ENCODE measurements at places on chromosomes 2 and 18.

- DNase-seq: no peak
These were observed 73.8 kb upstream of the ITM2C start for GRCh38 chr2:230790981-230791380.

DNA sequence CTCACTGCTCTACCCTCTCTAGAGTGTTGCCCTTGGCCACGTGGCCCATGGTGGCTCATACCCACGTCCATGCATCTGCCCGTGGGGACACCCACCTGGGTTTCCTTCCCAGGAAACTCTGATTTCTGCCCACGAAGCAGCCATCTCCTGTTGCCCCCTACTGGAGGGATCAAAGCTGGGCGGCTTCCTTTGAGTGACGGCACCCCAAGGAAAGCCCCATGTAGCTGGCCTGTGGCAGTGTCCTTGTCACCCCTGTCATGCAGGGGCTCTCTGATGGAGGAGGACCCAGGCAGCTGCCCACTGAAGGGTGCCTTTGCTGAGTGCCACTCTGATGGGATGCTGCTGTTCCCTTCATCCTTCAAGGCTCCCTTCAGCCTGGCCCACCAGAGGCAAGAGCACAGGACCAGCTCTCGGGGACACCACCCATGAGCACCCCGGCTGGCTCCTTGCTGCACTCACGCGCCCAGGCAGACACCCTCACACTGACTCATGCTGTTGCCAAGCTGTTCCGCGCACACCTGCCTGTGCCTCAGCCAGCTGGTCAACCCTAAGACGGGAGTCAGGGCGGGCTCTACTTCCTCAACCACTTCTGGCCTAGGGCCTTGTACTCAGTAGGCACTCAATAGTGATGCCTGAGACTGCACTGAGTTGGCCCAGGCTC, 101.1 kb downstream of the CTIF start:
- no peak for DNase-seq

GRCh38 chr2:69279931-69280681, 106.9 kb downstream of the GFPT1 start:
- DNase-seq: no peak

DNA sequence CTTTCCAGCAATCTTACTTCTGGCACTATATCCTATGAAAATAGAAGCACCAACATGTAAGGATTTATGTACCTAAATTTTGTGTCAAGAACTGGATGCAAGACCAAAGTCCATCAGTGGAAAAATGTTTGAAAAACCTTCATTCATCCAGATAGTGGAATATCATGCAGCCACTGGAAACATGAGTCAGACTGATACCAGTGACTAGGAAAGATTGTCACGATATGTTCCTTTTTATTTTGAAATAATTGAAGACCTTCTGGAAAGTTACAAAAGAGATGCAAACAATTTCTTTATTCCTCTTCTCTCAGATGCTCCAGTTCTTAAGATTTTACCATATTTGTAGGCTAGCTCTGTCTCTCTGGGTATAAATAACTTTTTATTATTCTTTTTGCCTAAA, 40.5 kb upstream of the IL1R2 start:
- no peak for DNase-seq

GRCh38 chr2:221097568-221097915, 474.6 kb downstream of the EPHA4 start:
- peak; percentile 57 for DNase-seq

GRCh38 chr18:12497296-12497695, 89.6 kb downstream of the PRELID3A start:
- DNase-seq: no peak

DNA sequence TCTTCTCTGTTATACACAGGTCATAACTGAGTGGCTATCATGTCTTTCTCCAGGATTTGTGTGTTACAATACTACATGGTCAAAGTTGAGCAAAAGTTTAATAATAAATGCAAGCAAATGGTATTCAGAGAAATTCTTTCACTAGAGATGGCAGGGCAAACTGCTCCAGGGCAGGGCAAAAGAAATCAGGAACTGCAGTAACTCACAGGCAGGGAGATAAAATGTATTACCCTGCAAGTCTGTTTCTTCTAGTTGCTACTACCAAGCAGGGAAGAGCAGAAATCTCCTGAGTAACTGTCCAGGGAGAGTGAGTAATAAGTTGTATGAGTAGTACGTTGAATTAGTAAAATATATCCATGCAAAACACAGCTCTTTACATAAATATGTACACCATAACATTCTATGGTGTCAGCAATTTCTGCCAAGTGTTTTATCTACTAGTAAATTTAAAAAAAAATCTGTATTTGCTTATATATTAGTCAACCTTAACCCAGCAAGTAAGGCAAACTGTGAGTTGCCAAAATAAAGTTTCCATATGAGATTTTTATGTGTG, 404.1 kb downstream of the ZEB2 start:
- peak; percentile 49 for DNase-seq

DNA sequence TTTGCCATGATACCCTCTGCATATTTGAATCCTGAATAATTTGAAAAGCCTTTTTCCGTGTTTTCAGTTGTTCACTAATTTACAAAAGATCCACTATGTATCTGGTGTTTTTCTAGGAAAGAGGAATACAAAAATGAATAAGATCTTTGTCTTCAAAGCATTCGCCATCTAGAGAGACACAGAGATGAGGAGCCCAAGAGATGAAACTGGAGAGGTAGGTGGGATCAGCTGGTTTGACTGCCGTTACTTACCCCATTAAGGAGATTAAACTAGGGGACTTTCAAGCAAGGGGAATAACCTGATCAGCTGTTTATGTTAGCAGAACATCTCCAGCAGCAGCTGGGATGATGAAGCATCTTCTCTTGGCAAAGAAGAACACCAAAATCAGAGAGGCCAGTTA, 150.2 kb upstream of the SATB2 start:
- no peak for DNase-seq

- no peak for DNase-seq
These were observed 86.2 kb downstream of the SMIM21 start for GRCh38 chr18:75341267-75341666.

DNA sequence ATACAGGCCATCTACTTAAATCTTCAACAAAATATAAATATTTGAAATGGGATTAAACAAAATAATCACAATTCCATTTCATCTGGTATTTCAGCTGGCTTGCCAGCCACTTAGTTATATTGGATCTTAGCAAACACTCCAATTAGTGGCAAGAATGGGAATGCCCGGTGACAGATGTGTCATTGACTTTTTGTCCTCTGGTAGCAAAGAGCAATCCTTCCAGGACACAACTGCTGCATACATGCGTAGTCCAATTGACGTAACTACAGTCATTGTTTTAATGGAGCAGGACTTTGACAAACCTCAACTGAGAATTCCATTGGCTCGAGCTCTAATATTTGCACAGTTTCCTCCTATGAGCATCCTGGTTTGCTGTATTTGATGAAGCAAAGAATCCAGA, 69.9 kb downstream of the RNF152 start:
- DNase-seq: no peak

GRCh38 chr2:159155320-159155719, 131.2 kb downstream of the WDSUB1 start:
- DNase-seq: no peak

DNA sequence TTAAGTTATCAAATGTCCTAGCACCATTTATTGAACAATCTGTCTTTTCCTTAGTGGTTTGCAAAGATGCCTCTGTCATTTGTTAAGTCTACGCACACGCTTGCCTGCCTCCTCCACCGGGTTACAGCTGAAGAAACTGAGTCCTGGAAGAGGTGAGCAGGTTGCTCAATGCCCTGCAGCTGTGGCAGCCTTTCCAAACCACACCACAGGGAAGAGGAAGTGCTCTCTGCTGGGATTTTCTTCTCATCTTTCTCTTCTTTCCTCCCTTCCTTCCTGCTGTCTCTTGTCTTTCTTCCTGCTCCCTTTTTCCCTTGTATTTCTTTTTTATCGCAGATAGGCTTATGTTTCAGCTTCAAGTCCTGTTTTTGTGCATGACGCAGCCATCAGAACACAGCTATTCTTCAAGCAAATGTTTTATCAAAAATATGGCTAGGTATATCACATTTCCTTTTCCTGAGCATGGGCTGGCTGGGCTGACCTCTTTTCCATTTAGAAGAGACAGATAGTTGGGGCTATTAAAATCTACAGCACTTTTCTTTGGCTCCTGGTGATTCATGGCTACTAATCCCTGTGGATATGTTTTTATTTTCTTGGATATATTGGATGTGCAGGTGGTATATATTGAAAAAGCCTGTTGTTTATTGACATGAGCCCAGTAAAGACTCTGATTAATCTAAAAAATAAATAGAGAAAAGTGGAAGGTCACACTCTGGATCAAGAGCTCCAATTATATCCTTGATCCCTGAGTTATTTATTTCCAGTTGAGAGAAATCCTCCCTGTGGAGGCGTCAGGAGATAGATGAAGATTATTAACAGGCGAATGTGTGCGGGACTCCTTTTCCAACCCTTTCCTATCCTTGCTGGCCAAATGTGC, 214.6 kb downstream of the TSN start:
- no peak for DNase-seq

GRCh38 chr18:12857215-12857905, 26.7 kb downstream of the PTPN2 start:
- no peak for DNase-seq

GRCh38 chr2:227186751-227187150, 22.3 kb downstream of the COL4A3 start:
- DNase-seq: no peak

GRCh38 chr2:111024496-111024895, 96.2 kb upstream of the BCL2L11 start:
- no peak for DNase-seq

- DNase-seq: peak; percentile 22
These were observed 5.5 kb upstream of the ID2 start for GRCh38 chr2:8676191-8676920.

DNA sequence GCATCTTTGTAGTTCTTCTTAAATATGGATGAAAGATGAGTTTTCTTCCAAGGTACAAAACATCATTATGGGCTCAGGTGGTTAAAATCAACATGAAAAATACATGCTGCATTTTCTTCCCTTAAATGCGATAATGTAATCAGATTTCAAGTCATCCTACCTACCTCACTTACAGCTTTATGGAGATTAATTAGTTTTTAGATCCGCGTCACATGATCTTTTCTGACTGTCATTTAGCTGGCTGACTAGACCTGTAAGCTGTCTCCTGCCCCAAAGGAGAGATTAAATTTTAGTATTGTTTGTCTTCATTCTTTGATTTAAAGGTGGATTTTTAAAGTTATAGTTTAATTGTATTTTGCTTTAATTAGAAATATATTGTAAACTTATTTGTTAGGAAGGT, 678.0 kb upstream of the ZEB2 start:
- no peak for DNase-seq

GRCh38 chr2:85750587-85751575, 2.9 kb upstream of the ATOH8 start:
- no peak for DNase-seq

- DNase-seq: peak; percentile 11
These were observed 202.3 kb downstream of the KCNH7 start for GRCh38 chr2:162636206-162636728.

- DNase-seq: no peak
These were observed 151.1 kb downstream of the MCFD2 start for GRCh38 chr2:46764547-46764946.

DNA sequence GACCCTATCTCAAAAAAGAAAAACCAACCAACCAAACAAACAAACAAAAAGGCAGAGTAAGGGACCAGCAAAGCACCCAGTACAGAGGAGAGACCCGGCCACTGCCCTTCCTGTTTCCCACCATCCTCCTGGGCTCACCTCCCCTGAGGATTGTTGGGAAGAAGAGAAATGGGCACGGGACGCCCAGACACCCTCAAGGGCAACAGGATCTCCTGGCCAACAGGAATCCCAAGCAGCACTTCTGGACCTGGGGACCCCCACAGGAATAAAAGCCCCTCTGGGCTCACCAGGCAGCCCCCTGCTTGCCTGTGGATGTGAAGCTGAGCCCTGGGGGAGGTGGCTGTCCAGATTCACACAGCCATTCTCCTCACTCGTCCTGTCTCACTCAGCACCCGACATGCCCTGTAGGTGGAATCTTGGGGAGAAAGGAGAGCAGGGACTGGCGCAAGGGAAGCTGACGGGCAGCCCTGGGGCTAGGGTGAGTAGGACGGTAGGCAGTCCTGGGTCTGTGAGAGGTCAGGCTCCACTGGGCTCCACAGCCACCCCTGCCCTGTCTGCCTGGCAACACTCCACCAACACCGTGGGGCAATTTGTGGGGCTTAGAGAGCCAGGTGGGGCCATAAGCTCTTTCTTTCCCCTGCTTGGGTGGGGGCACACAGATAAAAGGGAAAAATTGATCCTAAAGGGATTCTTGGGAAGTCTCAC, 18.0 kb downstream of the KLF11 start:
- DNase-seq: no peak

DNA sequence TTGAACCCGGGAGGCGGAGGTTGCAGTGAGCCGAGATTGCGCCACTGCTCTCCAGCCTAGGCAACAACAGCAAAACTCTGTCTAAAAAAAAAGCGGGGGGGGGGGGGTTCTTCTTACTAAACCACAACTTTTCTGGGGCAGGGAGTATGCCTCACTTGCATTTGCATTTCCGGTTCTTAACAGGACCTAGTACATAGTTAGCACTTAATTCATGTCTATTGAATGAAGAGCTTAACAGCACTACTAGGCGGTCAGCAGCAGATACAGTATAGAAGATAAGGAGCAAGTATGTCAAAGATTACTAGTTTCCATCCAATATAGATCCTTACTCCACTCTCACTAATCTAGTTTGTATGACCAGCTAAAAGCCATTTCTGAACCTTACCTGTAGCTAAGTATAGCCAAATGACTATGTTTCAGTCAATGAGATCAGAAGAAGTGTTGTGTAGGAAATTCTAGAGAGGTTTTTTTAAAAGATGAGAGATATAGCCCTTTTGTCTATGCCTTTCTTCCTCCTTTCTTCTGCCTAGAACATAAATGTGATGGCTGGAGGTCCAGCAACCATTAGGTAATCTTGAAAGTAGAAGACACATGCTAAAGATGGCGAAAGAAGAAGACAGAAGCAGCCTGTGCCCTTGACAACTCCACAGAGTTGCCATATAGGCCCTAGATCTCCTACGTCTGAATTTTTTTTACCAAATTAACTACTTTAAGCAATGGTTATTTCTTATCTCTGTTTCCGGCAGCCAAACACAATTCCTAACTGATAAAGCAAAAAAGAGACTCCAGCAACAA, 11.3 kb downstream of the HYCC2 start:
- DNase-seq: no peak

GRCh38 chr2:125684256-125684655, 971.7 kb upstream of the GYPC start:
- DNase-seq: no peak

GRCh38 chr2:38765149-38765548, 12.9 kb upstream of the GEMIN6 start:
- peak; percentile 83 for DNase-seq

DNA sequence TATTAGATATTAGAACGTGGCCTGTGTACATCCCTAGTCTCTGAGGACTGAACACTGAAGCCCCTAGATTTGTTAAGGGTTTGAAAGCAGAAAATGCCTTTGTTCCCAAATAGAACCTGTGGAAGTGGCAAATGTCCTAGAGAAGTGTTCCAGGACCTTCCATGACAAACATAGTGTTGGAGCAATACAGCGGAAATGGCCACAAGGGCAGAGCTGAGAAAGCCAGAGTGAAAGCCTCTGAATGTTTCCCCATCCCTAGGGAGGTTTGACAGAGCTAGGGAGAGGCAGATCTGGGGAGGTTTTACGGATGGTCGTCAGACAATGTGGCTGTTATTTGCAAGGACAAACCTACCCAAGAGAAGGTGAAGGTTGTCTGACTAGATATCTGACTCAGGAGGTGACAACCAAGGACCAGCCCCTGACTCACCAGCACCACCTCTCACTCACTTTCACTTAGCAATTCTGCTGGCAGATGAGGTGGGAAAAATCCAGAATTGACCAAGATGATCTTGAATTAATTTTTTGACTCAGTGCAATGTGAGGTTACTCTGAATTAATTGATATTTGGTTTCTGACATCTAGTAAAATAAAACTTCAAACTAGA, 24.1 kb downstream of the RBM43 start:
- DNase-seq: no peak

GRCh38 chr2:54809819-54810218, 86.4 kb downstream of the EML6 start:
- DNase-seq: peak; percentile 41

Data from NCI-H226 (cell line).